A172 (cell line): ENCODE measurements at places on chromosomes 13 and 19. TPM values are rescaled to one million over a fixed set of nuclear protein-coding genes. Genes with fewer than 3 reads are reported as not detected.

TYK2 gene
- total RNA-seq, result 59.7 and 112 TPM in 2 replicates

SIGLEC10 gene
- not detected in 2 replicates for total RNA-seq

VWA8 gene
- total RNA-seq, result 8.6 and 13.7 TPM in 2 replicates

PEG3 gene
- not detected in 2 replicates for total RNA-seq

PSG6 gene
- total RNA-seq, result not detected in 2 replicates

ZNF470 gene
- 0.67 and 0.98 TPM in 2 replicates for total RNA-seq

MPV17L2 gene
- total RNA-seq, result 17.1 and 40.0 TPM in 2 replicates

BICRA gene
- total RNA-seq, result 0.79 TPM in 1 of 2 replicates, not detected in the other

ZNF578 gene
- total RNA-seq, result not detected in 2 replicates

ANGPTL8 gene
- not detected in 2 replicates for total RNA-seq

ATP4B gene
- total RNA-seq, result not detected in 2 replicates

NXNL1 gene
- not detected in 2 replicates for total RNA-seq

KIR2DL1 gene
- total RNA-seq, result not detected in 2 replicates

RASGRP4 gene
- not detected in 2 replicates for total RNA-seq

BRSK1 gene
- 11.6 and 12.8 TPM in 2 replicates for total RNA-seq

GZMM gene
- total RNA-seq, result not detected in 2 replicates

NLRP11 gene
- total RNA-seq, result 2.5 and 4.9 TPM in 2 replicates

SOX1 gene
- total RNA-seq, result not detected in 2 replicates

VPS36 gene
- 29.5 and 45.3 TPM in 2 replicates for total RNA-seq

ADGRL1 gene
- total RNA-seq, result 5.1 and 7.6 TPM in 2 replicates

RFPL4AL1 gene
- total RNA-seq, result 1.6 TPM in 1 of 2 replicates, not detected in the other

FGF21 gene
- total RNA-seq, result not detected in 2 replicates

VSIG10L gene
- total RNA-seq, result 0.31 and 0.79 TPM in 2 replicates

TGDS gene
- total RNA-seq, result 15.1 and 23.8 TPM in 2 replicates

SLC6A16 gene
- not detected in 2 replicates for total RNA-seq

ZNF579 gene
- total RNA-seq, result 7.9 and 16.6 TPM in 2 replicates

PRTN3 gene
- total RNA-seq, result 0.14 and 0.16 TPM in 2 replicates

MCEMP1 gene
- total RNA-seq, result not detected in 2 replicates

ATXN8OS gene
- not detected in 2 replicates for total RNA-seq

ZNF772 gene
- total RNA-seq, result 7.4 and 9.0 TPM in 2 replicates

FLT3 gene
- 0.22 TPM in 1 of 2 replicates, not detected in the other for total RNA-seq

COL5A3 gene
- total RNA-seq, result 0.02 and 0.22 TPM in 2 replicates

HOMER3 gene
- total RNA-seq, result 104 and 143 TPM in 2 replicates

KIR3DL3 gene
- total RNA-seq, result not detected in 2 replicates

FSD1 gene
- total RNA-seq, result 43.2 and 61.1 TPM in 2 replicates

IGSF23 gene
- total RNA-seq, result not detected in 2 replicates

ZNF792 gene
- 1.1 and 1.5 TPM in 2 replicates for total RNA-seq

NLRP5 gene
- total RNA-seq, result 0.24 TPM in 1 of 2 replicates, not detected in the other

LILRB5 gene
- total RNA-seq, result not detected in 2 replicates
